ENCODE measurements at places on chromosomes 12 and 14. TPM values are rescaled to one million over a fixed set of nuclear protein-coding genes. Genes with fewer than 3 reads are reported as not detected.

The PPM1H gene
- total RNA-seq: 17.0 TPM

The SNW1 gene
- total RNA-seq: 63.9 TPM

The SPTB gene
- total RNA-seq: 0.22 TPM

The CLEC2A gene
- not detected for total RNA-seq

The PRB3 gene
- 0.22 TPM for total RNA-seq

The ZFHX2 gene
- total RNA-seq: 2.2 TPM

The ESRRB gene
- 1.4 TPM for total RNA-seq

The TMTC1 gene
- 11.6 TPM for total RNA-seq

The HAL gene
- 0.15 TPM for total RNA-seq

The UBE3B gene
- total RNA-seq: 30.8 TPM

The CMTM5 gene
- total RNA-seq: 0.14 TPM

The ADAM21 gene
- total RNA-seq: not detected

The DNAJC22 gene
- total RNA-seq: 0.15 TPM

The ANKRD33 gene
- 1.6 TPM for total RNA-seq

The RPGRIP1 gene
- 0.11 TPM for total RNA-seq

The ASPG gene
- total RNA-seq: 2.9 TPM

The FOXA1 gene
- total RNA-seq: 3.4 TPM

The P2RX2 gene
- total RNA-seq: 0.15 TPM

The CCDC60 gene
- total RNA-seq: not detected

The KRT73 gene
- not detected for total RNA-seq

The CABP1 gene
- total RNA-seq: 6.0 TPM

The SOAT2 gene
- total RNA-seq: not detected

The CELA1 gene
- total RNA-seq: not detected

The BORCS5 gene
- total RNA-seq: 7.5 TPM

The KERA gene
- total RNA-seq: not detected

The LRRC10 gene
- total RNA-seq: not detected

The SVOP gene
- total RNA-seq: under 0.01 TPM

The LALBA gene
- total RNA-seq: not detected

The LRP10 gene
- 19.3 TPM for total RNA-seq

The KITLG gene
- total RNA-seq: 5.8 TPM

The GZMB gene
- not detected for total RNA-seq

The PPFIA2 gene
- 0.03 TPM for total RNA-seq

The TPH2 gene
- 0.11 TPM for total RNA-seq

The TRHDE gene
- total RNA-seq: 3.5 TPM

The C12orf56 gene
- 1.8 TPM for total RNA-seq

The GDF3 gene
- total RNA-seq: 144 TPM

The TOMM20L gene
- total RNA-seq: not detected

The HCAR3 gene
- total RNA-seq: not detected

The CLEC1B gene
- not detected for total RNA-seq

The AHNAK2 gene
- total RNA-seq: 2.3 TPM

The ANKS1B gene
- 3.4 TPM for total RNA-seq

The LTB4R gene
- total RNA-seq: 4.2 TPM

The FOXG1 gene
- total RNA-seq: 0.14 TPM

The SLC38A4 gene
- 1.3 TPM for total RNA-seq

The SLC5A8 gene
- not detected for total RNA-seq

The EFS gene
- total RNA-seq: 23.1 TPM

All from H7 (cell line).